ENCODE measurements at places on chromosomes 7 and 10.
A peak's percentile ranks its signal among the peaks of the same experiment; 100 is the strongest.

GRCh38 chr10:19332304-19332703, 283.7 kb downstream of the MALRD1 start:
- DNase-seq: no peak

DNA sequence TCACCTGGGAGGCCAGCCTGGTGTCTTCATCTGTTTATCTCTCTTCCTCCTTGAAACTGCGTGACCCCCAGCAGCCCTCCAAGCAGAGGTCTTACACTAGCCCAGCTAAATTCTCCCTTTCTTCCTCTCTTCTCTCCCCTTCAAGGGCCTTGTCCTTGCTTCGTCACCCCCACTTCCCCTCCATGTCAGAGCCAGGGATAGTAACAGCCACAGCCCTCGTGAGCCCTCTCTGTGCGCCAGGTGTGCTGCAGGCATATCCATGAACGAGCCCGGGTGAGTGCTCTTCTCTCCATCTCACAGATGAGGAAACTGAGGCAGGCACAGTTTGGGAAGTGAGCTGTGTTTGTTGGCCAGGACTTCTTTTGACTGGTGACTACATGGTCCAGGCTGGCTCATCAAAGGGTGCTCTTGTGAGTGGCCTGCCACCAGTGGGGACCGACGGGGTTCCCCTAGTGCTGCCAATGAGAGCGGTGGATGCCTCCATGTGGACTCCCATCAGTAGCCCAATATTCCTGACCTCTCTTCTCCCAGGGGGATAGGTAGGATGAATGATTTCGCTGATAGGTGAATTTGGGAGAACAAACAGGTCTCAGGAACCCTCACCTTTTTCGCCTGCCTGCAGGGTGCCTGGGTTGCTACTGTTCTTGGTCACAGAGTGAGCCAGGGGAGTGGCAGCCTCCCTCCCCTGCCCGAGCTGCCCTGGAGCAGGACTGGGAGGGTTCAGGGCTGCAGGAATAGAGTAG, 38.1 kb downstream of the ADRA2A start:
- DNase-seq: no peak

DNA sequence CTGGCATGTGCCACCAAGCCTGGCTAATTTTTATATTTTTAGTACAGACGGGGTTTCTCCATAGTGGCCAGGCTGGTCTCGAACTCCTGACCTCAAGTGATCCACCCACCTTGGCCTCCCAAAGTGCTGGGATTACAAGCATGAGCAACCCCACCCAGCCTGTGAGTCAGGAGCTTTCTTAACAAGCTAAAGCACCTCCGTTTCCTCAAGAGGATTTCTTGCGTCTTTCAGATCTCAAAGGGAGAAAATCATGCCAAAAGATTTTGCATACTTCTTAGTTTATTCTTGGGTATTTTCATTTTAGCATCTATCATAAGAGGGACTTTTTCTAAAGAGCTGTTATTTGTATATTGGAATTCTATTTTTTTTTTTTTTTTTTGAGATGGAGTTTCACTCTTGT, 47.9 kb upstream of the FOXK1 start:
- peak; percentile 33 for DNase-seq

DNA sequence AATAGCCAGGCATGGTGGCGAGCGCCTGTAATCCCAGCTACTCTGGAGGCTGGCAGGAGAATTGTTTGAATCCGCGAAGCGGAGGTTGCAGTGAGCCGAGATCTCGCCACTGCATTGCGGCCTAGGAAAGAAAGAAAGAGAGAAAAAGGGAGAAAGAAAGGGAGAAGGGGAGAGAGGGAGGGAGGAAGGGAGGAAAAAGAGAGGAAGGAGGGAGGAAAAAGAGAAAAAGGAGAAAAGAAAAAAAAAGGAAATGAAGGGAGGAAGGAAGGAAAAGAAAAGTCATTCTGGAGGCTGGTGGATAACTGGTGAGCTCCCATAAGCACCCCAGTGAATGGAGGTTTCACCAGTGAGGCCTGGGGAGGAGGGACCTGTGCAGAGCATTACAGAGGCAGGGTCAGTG, 7.6 kb upstream of the OGDHL start:
- DNase-seq: no peak

DNA sequence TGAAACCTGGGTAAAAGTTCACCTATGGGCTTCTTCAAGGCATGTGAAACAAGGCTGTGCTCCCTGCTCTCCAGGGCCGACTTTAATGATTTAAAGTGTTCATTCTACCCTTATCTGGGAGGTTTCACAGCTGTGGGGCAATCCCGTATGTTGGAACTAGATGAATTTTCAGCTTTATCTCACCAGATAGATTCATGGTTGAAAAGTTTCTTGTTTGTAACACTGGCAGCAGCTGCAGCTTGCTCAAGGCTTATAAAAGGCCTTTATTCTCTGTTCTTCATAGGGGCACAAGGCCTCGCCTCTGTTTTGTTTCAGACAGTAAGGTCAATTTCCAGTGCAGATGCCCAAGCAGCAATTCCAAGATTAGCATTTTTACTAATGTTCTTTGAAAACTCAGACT, 70.4 kb upstream of the DNAJB12 start:
- no peak for DNase-seq

GRCh38 chr7:102140952-102141370, 145.7 kb upstream of the SH2B2 start:
- no peak for DNase-seq

DNA sequence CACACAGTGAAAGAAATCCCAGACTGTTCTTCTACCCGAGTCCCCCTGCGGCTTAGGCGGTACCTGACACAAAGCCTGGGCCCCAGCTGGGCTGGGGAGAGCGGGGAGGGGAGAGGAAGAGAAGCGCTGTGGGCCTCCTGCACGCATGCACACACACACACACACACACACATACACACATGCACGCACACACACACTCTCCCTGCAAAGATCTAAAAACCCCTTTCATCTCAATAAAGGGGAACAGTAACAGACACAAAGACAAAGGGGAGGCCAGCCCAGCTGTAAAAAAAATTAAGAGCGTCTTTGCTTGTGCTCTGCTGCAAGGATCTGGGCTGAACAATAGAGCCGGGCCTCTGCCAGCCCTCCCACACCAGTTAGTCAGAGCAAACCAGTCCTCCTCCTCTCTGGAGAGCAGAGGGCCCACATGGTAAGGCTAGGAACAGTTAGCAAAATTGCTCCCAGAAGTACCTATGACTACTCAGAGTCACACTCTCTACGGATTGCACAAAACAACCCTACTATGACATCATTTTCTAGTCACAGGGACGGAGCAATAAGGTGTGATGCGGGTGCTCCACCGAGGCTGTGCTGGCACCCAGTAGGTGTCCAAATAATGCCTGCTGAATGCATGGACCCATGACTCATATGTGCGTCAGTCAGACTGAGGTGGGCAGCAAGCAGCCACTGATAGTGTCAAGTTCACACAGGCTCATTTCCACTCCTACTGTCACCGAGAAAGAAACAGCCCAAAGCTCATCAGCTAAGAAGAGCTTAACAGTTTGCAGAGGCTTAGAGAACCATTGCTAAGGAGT, 9.2 kb downstream of the ITPRIP start:
- DNase-seq: peak; percentile 99

- DNase-seq: no peak
Measured at GRCh38 chr10:112678581-112678980, 231.6 kb downstream of the VTI1A start.

GRCh38 chr10:62655337-62655994, 149.1 kb upstream of the ADO start:
- DNase-seq: no peak

DNA sequence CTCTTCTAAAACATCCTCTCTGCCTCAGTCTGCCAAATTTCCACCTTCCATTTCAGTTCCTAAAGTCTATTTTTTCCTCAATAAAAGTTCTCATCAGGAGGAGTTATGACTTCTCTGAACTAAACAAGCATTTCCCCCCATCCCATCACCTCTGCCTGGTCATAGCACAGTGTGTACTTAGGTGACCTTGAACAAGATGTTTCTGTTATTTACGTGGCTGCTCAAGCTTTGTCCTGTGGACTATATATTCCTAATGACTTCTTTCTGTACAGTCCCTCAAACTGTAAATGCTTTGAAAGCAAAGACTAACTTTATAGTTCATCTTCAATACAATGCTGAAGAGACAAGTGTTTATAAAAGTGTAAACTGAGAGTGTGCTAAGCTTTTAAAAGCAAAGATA, 166.9 kb downstream of the CPEB3 start:
- no peak for DNase-seq

All from A172 (cell line).